Activated T-cell treated with anti-CD3 and anti-CD28 coated beads, Interleukin-2, amount 50 U/mL, for 48 hours (primary cell): ENCODE measurements at places on chromosomes 6 and 20.

DNA sequence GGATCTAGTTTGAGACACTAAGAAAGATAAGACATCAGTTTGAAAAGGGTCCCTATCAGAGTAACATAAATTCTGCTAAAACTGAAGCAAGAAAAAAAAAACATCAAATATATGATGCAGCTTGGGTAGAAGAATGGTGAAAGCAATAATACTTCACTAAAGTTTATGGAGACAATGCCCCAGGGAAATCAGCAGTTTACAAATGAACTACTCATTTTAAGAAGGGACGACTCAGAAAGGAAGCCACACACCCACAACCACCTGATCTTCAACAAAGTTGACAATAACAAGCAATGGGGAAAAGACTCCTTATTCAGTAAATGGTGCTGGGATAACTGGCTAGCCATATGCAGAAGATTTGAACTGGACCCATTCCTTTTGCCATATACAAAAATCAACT lies 143.5 kb downstream of the TPBG start:
- no peak for DNase-seq

- no peak for DNase-seq
Measured at GRCh38 chr20:54726687-54727300, 251.4 kb downstream of the DOK5 start.

GRCh38 chr20:47326658-47327268 lies 29.7 kb downstream of the ZMYND8 start:
- DNase-seq, result no peak

DNA sequence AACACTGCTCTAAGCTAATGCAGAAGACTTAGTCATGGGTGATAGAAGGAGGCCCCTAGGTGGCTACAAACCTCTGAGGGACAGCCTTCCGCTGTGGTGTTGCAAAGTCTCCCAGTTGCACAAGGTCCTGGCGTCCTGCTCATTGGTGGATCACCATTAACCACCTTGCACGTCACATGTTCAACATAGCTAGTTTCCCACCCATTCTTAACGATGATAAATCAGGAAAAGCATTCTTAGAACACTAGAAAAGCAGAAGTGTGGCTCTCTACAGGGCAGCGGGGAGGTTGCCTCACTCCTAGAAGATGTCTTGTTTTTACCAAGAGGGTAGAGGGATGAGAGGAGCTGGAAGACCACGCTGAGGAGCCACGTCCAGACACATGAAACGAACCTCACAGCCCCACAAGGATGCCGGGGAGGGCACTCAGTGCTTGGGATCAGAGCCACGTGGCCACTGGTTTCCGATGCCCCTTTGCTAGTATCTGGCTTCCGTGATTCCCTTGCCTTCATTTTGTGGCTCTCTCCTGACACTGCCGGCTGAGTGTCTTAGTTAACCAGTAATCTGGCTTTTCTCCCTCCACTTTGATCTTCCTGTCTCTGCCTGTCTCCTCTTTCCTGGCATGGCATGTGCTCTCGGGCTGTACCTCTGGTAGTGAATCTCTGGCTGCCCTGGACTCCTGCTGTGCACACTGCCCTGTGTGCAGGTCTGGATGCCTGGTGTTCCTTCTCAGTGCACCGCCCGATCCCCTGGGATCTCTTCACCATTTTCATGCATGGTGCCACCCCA lies 91.4 kb upstream of the NEDD9 start:
- no peak for DNase-seq

- no peak for DNase-seq
Measured at GRCh38 chr6:39055661-39056060, 7.1 kb downstream of the GLP1R start.
